ENCODE measurements at places on chromosomes 6 and 20.

DNA sequence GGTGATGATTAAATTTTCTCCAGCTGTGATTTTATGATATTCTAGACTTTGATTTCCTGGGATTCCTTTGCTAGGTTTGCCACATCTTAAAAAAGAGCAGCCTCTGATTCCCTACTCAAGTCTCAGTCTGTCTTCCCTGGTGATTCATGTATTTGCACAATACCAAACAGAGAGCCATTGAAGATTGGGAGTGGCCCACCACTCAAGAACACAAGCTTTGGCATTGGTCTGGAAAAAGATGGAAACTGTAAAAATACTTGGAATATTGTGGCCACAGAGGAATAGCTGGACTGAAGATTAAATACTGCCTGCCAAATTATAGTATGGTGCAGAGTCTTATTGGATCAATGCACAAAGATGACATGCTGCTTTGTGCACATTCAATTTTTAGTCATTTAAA lies 32.9 kb downstream of the PTCHD4 start:
- peak; percentile 57 for DNase-seq

GRCh38 chr6:79071547-79071946 lies 6.5 kb downstream of the PHIP start:
- DNase-seq, result no peak

DNA sequence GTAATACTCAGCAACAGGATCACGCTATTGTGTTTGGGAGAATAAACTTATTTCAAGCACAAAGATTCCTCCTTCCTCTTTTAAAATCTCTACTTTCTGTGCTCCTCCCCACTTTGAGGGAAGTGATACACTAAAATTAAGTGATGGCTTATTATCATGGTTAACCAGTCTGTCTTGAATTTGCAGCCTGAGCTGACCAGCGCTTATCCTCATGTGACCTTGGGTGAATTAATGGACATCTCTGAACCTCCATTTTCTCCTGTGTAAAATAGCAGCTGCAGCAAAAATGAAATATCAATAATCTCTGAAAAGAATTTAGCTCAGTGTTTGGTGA lies 222.6 kb downstream of the BCAS1 start:
- DNase-seq, result no peak

- DNase-seq, result no peak
Observed at GRCh38 chr20:58945965-58946631, 35.0 kb upstream of the NELFCD start.

- no peak for DNase-seq
Observed at GRCh38 chr6:65761890-65762289, 54.9 kb upstream of the EYS start.

GRCh38 chr20:59451066-59451630 lies 150.7 kb downstream of the EDN3 start:
- DNase-seq, result no peak

DNA sequence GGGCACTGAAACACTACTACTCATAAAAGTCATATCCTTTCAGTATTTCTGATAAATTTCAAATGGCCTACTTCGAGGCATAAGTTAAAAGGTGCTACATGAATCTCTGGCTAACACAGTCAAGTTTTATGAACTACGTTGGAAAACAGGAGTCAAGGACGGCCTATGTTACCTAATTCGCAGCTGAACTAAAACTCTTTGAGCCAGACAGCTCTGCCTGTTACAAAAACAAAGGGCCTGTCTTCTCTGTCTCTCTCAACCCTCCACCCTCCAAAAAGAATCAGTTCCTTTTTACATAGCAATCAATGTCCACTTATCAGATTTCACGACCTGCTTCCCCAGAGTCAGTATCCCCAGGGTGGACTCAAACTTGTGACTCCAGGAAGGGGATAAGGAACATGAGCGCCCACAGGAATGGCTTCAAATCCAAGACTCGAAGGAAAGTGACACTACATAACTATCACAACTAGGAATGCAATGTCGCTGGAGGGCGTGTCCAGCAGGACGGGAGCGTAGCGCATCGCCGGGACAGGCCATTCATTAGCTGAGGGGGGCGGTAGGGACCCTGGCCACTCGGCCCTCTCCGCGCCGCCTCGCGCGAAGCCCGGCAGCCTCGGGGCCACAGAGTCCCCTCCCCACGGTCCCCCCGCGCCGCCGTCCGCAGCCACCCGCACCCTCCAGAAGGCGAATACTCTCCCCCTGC lies 591 bp downstream of the IBTK start:
- peak; percentile 44 for DNase-seq

Measured in fibroblast of mammary gland (primary cell).